Gastroesophageal sphincter (tissue), 4 donors: ENCODE measurements at places on chromosomes 5 and 9.
A peak's percentile ranks its signal among the peaks of the same experiment; 100 is the strongest.

DNA sequence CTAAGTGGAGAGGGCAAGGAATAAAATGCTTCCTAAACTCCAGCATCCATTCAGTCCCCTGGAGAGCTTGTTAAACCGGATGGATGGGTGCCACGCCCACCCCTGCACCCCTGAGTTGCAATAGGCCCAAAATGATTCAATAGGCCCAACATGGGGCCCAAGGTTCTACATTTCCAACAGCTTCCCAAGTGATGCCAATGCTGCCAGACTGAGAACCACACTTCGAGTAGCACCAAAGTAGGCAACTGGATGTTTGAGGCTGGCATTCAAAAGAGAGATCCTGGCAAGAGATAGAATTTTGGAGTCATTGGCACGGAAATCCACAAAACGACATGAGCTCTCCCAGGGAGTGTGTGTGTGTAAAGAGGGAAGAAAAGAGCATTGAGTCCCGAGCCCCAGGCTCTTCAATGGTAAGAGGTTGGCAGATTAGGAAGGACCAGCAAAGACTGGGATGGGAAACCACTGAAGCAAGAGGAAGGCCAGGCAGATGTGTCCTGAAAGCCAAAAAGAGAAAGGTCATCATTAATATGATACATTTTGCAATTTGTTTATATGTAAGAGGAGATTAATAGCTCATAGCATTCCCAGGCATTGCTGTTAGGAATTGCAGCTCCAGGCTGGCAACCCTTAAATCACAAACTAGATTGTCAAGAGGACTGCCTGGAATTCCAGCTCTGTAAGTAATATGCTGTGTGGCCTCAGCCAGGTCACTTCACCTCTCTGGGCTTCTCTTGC, 130.6 kb downstream of the KCNIP1 start:
- ATAC-seq: no peak

- peak; percentile 82 for ATAC-seq
These were observed 28.3 kb downstream of the JAK2 start for GRCh38 chr9:5013374-5013773.

GRCh38 chr5:34580983-34581382, 75.1 kb upstream of the RAI14 start:
- ATAC-seq: no peak

DNA sequence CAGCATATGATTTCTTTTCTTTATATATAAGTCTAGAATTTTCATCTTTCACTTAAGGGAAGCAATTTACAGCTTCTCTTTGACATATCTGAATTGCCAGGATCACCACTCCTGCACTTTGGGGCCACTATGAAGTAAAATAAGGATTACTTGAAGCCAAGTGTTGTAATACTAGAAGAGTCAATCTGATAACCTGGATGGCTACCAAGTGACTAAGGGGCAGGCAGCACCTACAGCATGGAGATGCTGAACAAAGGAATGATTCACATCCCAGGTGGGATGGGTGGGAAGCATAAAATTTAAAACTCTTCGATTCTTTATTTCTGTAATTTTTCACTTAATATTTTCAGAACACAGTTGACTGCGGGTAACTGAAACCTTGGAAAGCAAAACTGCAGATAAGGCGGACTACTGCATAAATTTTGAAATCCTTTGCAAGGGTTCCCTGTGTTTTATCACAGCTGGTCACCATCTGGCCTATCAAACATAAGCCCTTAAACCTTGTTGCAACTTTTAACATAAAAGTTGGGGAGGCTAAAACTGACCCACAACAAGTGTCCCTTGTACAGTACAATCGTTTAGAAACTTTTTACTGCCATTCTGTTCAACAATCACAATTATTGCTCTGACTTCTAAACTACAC, 31.2 kb downstream of the NR3C1 start:
- peak; percentile 41 for ATAC-seq

- no peak for ATAC-seq
These were observed 26.5 kb upstream of the KIF12 start for GRCh38 chr9:114125476-114126013.

- no peak for ATAC-seq
These were observed 383.3 kb downstream of the PSAT1 start for GRCh38 chr9:78680196-78680595.

DNA sequence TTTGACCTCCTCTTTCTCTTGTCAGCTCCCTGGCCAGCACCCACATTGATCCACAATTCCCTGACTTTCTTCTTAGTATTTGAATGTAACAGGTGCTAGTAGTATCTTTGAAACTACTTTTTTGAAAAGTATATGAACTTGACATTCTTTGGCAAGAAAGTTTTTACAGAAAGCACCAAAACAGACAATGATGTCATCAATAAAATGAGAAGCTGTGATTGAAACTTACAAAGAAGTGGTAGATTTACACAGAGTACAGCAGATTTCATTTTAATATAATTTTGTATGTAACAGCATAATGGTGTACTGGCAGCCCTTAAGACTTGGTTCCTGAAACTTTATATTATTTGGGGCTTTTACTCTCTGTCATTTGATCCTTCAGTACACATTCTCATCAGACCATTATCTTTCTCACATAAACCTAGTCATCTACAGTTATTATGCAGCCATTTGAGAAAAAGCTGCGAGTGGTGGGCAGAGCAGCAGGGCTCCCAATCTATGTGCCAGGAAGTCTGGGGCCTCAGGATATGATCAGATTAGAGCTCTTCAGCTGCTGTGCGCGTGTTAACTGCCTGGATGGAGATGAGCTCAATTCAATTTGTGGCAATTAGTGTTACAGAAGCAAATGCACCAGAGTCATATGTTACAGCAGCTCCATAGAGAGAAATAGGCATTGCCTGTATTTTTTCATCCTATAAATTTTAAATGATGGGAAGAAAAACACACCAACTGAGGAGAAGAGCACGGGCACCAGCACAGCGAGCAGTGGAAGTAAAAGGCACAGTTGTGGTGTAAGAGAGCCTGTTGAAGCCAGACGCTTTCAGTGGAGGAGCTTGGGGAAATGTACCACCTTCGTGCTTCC, 126.1 kb downstream of the STARD4 start:
- no peak for ATAC-seq

GRCh38 chr5:144130306-144130705, 40.2 kb downstream of the YIPF5 start:
- no peak for ATAC-seq

- no peak for ATAC-seq
These were observed 1511.2 kb upstream of the CDH9 start for GRCh38 chr5:28549588-28549987.

DNA sequence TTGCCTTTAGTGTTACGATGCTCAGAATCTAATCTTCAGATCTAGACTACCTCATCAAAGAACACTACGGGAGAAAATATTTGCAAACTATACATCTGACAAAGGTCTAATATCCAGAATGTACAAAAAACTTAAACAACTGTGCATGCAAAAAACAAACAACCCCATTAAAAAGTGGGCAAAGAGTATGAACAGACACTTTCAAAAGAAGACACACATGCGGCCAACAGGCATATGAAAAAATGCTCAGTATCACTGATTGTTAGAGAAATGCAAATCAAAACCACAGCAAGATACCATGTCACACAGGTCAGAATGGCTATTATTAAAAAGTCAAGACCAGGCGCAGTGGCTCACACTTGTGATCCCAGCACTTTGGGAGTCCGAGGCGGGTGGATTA, 31.0 kb upstream of the MEGF9 start:
- no peak for ATAC-seq

DNA sequence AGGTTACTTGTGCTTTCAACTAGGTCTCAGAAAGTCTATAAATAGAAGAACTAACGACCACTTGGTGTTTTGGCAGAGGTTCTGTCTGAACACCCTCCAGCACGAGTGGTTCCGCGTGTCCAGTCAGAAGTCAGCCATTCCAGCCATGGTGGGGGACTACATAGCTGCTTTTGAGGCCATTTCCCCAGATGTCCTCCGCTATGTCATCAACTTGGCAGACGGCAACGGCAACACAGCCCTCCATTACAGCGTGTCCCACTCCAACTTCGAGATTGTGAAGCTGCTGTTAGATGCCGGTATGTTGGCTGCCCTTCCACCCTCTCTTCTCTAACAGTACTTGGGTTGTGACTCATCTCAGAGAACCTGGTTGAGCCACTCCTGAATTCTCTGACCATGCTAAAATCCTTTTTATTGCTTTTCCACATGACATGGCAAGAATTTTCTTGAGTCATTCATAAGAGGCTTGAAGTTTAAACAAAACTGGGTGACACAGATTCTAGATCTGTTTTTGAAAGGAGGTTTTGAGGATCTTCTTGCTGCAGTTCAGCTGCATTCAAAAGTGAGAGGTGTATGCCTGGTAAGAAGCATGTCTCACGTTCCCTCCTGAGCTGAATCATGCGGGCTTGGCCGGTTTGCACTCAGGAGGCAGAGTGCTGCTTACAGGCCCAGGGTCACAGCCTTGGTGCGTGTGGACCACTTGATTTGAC, 103.1 kb upstream of the DMRT1 start:
- ATAC-seq: peak; percentile 85

DNA sequence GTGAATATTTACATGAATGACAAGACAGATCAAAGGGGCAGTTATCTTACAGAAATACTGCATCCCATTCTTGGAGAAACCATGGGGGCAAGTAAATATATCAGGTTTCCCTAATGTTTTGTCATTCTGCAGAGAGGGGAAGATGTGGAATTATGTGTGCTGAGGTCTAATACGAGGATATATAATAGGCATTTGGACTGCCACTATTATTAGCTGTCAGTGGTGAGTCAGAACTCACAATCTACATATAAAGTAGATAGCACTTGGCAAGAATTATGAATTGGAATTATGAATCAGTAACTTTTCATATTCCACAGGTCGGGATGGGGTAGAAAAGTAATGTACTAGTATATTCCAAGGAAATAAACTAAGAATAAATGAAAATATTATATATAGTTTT, 121.7 kb downstream of the GIN1 start:
- no peak for ATAC-seq

DNA sequence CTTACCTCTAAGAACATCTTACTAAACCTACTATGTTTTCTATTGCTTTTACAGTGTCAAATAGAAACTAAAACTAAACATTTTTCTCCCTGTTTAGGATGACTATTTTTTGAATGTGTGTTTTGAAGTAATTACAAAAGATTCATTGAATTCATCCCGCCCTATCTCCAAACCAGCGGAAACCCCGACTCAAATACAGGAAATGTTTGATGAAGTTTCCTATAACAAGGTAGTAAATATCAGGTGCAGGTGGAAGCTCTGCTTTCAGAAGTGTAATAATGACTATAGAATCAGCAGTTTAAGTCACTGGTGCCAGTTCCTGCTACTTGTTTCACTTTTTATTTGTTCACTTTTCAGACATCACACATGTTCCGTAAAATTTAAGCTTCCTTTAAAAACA, 20.0 kb downstream of the ERAP2 start:
- ATAC-seq: no peak
